ENCODE measurements at places on chromosomes 4 and X.

DNA sequence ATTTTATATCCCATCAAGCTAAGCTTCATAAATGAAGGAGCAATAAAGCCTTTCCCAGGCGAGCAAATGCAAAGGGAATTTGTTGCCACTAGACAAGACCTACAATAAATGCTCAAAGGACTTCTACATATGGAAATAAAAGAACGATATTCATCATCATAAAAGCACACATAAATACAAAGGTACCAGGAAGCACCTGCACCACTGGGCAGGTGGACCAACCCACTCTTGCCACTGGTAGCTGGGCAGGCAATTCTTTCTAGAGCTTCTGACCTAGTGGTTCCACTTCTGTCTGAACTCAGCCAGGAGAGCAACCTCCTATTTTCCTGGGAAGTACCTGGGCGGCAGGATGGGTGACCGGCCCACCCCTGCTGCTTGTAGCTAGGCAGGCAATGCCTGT is 237.2 kb upstream of the ITM2A start:
- DNase-seq: no peak

- DNase-seq: no peak
These were observed 9.1 kb upstream of the PAGE1 start for GRCh38 chrX:49704691-49705404.

GRCh38 chr4:39544580-39545315 is 17.5 kb upstream of the UGDH start:
- DNase-seq: peak; percentile 33

DNA sequence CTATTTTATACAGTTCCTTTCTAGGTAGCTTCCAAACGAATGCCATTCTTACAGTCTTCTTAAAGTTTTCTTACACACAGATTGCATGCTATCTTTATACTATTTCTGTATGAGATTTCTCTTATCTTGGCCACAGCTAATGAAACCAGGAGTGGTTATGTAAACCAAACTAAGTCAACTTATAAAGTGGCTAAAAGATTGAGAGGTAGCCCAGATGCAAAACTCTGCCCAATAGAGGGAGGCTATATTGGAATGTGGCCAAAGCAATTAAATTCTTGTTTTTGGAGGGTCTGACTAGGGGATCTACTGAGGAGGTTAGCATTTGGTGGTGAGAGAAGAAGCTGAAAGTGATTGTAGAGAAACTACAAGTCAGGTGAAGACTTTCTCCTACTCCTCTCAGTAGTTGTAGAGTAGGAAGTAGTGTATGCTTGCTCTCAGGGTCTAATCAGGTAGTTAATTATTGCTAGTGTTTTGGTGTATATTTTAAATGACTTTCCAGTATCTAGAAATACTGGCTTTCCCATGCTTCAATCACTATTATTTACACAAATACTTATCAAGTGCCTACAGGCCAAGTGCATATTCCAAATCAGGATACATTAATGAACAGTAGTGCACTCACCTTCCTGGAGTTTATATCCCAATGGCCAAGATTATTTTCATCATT is 104.2 kb upstream of the HPGD start:
- DNase-seq: no peak

GRCh38 chrX:68868316-68868715 is 39.5 kb downstream of the EFNB1 start:
- no peak for DNase-seq

DNA sequence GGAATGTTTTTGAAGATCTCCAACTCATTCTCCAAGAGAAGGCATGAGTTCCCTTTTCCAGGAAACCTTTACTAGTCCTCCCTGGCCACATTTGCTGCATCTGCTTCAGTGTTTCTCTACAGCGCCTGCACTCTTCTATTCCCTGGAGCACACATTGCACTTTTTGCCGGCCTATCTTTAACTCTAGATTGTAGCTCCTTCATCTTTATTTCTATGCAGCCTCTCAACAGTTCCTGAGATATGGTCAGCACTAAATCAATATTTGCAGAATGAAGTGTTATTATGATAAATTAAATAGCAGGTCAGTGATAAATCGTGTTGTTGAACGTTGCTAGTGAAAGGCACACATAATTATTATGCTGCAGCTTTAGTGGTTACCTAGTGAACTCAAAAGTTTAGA is 88.3 kb downstream of the VCX3A start:
- DNase-seq: no peak
